Amygdala (tissue), 56 donors: ENCODE measurements at places on chromosomes 1 and 21.

- DNase-seq, result no peak
These were observed 65.6 kb downstream of the HHAT start for GRCh38 chr1:210394281-210394821.

- DNase-seq, result no peak
These were observed 68.2 kb downstream of the MAP10 start for GRCh38 chr1:232873412-232873811.

GRCh38 chr1:22018583-22019559, 17.4 kb downstream of the CELA3A start:
- no peak for DNase-seq

- DNase-seq, result no peak
These were observed 29.2 kb downstream of the RRP15 start for GRCh38 chr1:218314316-218314715.

GRCh38 chr21:30116479-30116878, 50.1 kb downstream of the CLDN17 start:
- no peak for DNase-seq

DNA sequence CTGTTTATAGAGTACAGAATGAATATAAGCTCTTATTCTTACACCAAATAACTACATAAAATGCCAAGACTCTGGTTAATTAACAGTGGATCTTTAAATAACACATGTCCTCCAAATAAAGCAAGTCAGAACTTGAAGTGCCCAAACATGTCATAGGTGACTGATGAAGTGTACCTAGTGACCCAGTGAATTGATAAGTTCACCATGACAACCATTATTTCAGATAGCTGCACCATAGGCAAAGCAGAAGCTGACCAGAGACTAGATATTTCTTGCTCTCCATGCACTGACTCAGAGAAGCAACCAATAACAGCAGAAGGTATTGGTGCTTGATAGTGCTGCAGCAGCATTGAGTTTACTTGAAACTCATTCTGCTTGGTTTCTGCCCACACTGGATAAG, 192.1 kb downstream of the DUSP10 start:
- DNase-seq, result no peak

- DNase-seq, result no peak
These were observed 68.2 kb downstream of the ARHGEF16 start for GRCh38 chr1:3522564-3523265.

DNA sequence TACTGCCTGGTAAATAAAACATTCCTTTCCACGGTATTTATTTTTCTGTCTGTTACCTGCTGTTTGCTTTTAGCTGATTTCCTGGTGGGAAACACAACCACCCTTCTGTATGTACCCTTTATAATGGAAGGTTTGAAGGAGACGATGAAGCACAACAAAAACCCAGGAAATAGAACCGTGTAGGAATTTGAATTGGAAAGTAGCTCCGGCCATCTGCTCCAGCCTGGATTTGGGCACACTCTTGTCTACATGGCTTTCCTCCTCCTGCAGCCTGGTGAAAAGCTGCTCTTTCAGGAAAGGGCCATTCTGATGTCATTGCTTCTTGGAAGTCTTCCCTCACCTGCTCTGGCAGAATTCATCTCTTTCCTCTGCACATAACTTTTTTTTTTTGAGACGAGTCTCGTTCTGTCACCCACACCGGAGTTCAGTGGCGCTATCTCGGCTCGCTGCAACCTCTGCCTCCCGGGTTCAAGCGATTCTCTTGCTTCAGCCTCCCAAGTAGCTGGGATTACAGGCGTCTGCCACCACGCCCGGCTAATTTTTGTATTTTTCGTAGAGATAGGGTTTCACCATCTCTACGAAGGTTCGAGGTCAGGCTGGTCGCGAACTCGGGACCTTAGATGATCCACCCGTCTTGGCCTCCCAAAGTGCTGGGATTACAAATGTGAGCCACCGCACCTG, 2.7 kb downstream of the AK4 start:
- DNase-seq, result no peak

DNA sequence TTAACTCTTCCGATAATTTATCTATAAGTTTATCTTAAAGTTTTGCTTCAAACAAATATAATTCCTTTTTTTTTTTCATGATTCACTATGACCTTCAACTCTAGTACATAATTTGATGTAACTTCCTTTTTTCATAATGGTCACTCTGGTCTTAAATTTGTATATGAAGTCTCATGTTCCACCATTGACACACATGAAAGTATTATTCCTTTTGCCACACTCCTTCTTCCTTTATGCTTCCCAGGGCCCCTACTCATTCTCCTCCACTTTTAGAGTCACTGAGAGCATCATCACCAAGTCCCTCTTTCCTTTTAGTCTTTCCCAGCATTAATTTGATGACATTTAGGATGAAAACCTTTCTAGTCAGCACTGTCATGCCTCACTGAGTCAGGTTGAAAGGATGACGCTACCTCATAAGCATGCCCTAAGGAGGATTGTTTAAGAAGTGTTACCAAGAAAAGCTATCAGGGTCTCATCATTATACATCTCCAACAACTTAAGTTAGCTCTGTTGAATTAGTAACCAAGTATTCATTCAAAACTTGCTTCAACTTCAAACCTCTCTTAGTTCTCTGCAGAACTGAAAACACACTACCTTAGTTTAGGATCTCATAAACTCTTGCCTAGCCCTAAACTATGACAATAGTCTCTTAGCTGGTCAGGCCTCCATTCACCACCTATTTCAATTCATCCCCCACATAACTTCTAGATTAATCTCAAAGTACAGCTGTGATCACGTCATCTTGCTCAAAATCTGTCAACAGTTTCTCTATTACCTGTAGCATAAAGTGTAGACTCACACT, 14.5 kb downstream of the AUNIP start:
- no peak for DNase-seq

- DNase-seq, result no peak
These were observed 111.3 kb downstream of the ERG start for GRCh38 chr21:38386967-38387366.

- DNase-seq, result no peak
These were observed 90.4 kb downstream of the SLC45A1 start for GRCh38 chr1:8408151-8408839.

DNA sequence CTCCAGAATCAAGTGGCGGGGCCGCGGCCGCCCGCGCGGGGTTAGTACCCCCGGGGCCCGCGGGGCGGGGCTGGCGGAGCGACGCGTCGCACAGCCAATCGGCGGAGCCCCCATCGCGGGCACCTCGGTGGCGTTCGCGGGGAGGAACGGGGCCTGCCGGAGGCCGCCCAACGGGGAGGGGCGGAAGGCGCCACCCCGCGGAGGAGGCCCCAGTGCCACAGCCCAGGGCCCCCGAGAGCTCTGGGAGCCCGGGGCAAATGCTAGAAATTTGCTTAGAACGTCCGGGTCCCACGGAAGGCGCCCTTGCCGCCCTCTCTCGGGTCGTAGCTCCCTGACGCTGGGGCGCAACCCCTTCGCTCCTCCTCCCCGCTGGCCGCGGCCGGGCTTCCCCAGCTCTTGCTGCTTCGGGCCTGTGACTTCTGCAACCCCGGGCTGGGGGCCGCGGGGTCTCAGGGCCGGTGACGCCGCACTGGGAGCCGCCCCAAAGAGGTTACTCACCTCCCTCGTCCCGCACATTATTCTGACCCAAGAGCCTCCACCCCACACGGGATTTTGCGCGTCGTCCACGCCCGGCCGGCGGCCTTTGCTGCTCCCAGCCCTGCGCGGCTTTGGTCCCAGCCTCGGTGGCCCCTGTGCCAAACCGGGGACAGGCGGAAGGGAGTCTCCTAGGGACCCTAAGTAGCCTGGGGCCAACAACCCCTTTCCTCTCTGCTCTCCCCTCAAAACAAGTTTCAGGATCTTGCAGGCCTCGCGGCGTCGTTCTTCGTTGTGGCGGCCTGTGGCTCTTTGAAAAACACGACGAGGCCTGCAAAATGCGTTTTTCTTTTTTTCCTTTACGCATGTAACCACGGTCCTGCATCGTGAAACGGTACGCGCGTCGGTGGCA, at the start of gene RUNX3:
TSS of gene RUNX3 (minus strand) at position 17 of the 886 bp plus-strand sequence. CDS start 408 bp downstream, outside the sequence.
- DNase-seq, result no peak

- DNase-seq, result no peak
These were observed 908.9 kb upstream of the ADGRL2 start for GRCh38 chr1:80891871-80892270.

DNA sequence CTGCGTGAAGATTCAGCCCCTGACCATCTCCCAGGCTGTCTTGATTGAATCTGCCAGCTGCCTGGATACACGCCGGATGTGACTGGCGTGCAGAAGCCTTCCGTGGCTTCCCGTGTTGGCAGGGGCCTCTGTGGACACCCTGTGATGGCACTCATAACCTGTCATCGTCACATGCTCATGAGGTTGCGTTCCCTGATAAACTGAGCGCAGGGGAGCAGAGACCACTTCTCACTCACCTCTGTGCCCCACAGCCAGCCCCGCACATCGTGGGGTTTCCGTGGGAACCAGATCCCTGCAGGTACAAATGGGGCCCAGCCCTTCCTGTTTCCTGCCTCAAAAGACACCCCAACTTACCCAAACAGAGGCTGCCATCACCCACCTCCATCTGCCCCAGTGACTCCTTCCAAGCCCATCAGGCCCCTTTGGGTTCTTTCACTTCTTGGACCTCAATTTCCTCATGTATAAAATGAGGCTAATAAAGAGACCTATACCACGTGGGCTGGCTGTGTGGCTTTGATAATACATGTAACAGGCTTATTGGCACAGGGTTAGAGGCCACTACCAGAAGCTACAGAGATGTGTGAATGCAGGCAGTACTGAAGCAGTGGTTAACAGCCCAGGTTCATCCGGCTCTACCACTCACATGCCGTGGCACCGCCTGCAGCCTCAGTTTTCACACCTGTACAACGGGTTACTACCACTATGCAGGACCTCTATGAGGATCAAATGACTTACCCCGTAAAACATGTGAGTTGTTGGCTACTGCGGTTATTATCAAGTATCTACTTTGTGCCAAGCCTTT, 23.6 kb downstream of the HTR6 start:
- DNase-seq, result no peak

DNA sequence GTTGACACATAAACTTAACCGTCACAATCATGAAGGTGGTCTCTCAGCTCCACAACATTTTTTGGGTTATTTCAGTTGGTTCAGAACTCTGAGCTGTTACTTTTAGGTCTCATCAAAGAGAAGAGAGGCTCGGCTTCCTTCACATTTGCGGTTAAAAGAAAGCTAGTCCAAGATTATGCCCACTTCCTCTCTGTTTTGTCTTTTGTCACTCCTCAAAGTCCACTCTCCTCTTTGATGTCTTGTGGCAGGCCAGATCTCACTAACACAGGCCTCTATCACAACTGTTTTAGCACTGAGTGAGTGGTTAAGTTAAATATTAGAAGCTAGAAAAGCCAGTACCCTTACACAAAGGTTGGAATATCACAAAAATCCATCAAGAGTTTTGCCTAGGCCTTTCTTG, 195.7 kb downstream of the FCRL5 start:
- DNase-seq, result no peak

GRCh38 chr1:228647523-228648444, 87.5 kb upstream of the RHOU start:
- DNase-seq, result no peak

GRCh38 chr21:39538453-39539042, 74.2 kb upstream of the B3GALT5 start:
- no peak for DNase-seq

- DNase-seq, result no peak
These were observed 11.5 kb downstream of the STIL start for GRCh38 chr1:47302472-47302871.

DNA sequence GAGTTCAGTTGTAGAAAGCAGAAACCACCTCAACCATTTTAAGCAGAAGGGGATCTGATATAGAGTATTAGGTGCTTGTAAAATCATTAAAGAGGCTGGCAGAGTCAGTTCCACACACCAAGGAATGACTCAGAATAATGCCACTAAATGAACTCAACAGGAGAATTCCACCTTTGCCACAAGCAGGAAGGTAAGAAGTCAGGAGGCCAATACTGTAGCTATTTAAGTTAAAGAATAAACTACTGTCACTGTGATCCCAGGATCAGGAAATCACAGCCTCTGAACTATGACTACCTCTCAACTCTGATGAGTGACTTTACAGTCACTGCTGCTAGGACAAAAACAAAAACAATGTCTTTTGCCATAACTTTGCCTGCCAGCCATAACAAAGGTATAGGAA, 52.5 kb upstream of the PRMT6 start:
- no peak for DNase-seq

- DNase-seq, result no peak
These were observed 73.1 kb upstream of the TMPRSS15 start for GRCh38 chr21:18476639-18477038.

- no peak for DNase-seq
These were observed 6.3 kb downstream of the ASPM start for GRCh38 chr1:197140121-197140520.

DNA sequence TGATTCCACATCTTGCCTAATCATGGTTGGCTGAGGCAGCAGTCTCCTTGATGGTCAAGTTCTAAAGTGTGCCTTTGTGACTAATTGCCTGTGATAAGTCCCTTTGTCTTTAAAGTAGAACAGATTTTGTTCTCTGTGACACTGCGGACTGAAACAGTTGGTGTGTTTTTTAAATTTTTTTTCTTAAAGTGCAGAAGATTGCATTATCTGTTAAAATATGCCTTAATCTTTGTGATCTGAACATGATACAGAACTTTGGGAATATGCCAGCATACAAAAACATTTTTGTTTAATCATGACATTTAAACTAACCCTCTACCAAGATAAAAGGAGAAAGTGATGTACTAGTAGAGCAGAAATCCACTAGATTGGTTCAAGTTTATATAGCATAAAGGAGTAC, 1260.6 kb upstream of the ADGRL2 start:
- no peak for DNase-seq

GRCh38 chr1:86435327-86435726, 11.4 kb downstream of the CLCA2 start:
- no peak for DNase-seq

DNA sequence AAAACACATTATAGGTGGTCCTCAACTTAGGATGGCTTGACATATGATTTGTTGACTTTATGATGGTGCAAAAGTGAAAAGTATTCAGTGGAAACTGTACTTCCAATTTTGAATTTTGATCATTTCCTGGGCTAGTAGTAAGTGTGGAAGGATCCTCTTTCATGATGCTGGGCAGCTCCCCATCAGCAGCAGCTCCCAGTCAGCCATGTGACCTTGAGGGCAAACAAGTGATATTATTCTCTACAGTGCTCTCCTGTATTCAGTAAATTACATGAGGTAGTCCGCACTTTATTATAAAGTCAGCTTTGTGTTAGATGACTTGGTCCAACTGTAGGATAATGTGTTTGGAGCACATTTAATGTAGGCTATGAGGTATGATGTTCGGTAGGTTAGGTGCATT, 36.4 kb downstream of the SLC22A15 start:
- no peak for DNase-seq

GRCh38 chr1:109917768-109918606, 7.3 kb downstream of the CSF1 start:
- DNase-seq, result no peak

GRCh38 chr1:35899941-35900340, 16.9 kb downstream of the AGO1 start:
- DNase-seq, result no peak
